Smooth muscle cell of trachea (primary cell): ENCODE measurements at places on chromosomes 7 and 10. TPM values are rescaled to one million over a fixed set of nuclear protein-coding genes. Genes with fewer than 3 reads are reported as not detected.

TMEM184A gene
- not detected in 2 replicates for total RNA-seq

FAM241B gene
- total RNA-seq, result 0.29 TPM in 1 of 2 replicates, not detected in the other

SLC13A1 gene
- total RNA-seq, result not detected in 2 replicates

ITIH5 gene
- under 0.01 and 2.8 TPM in 2 replicates for total RNA-seq

GJD4 gene
- total RNA-seq, result not detected in 2 replicates

FIS1 gene
- total RNA-seq, result 130 and 262 TPM in 2 replicates

EGFR gene
- total RNA-seq, result 87.7 and 88.3 TPM in 2 replicates

CASTOR2 gene
- total RNA-seq, result 13.5 and 27.6 TPM in 2 replicates

NEUROD6 gene
- total RNA-seq, result not detected in 2 replicates

PLEKHS1 gene
- total RNA-seq, result under 0.01 TPM in 1 of 2 replicates, not detected in the other

GRK5 gene
- 31.0 and 46.5 TPM in 2 replicates for total RNA-seq

CPN1 gene
- total RNA-seq, result not detected in 2 replicates

AGR2 gene
- not detected in 2 replicates for total RNA-seq

MSS51 gene
- total RNA-seq, result 1.8 and 2.5 TPM in 2 replicates

NAT16 gene
- total RNA-seq, result not detected in 2 replicates

AS3MT gene
- total RNA-seq, result 6.4 and 7.6 TPM in 2 replicates

SDHAF3 gene
- 3.5 and 16.4 TPM in 2 replicates for total RNA-seq

TAF6 gene
- 65.5 and 69.7 TPM in 2 replicates for total RNA-seq

ELN gene
- total RNA-seq, result 4.4 and 7.8 TPM in 2 replicates

TUBAL3 gene
- total RNA-seq, result not detected in 2 replicates
